Skeletal muscle cell (primary cell): ENCODE measurements at places on chromosomes 13 and 19.
A peak's percentile ranks its signal among the peaks of the same experiment; 100 is the strongest.

- DNase-seq = no peak
These were observed 22.8 kb downstream of the ERICH6B start for GRCh38 chr13:45592758-45593157.

- no peak for DNase-seq
These were observed 192.2 kb downstream of the PCDH17 start for GRCh38 chr13:57823704-57824103.

- DNase-seq = no peak
These were observed 1.9 kb downstream of the CCNP start for GRCh38 chr19:40224342-40225150.

DNA sequence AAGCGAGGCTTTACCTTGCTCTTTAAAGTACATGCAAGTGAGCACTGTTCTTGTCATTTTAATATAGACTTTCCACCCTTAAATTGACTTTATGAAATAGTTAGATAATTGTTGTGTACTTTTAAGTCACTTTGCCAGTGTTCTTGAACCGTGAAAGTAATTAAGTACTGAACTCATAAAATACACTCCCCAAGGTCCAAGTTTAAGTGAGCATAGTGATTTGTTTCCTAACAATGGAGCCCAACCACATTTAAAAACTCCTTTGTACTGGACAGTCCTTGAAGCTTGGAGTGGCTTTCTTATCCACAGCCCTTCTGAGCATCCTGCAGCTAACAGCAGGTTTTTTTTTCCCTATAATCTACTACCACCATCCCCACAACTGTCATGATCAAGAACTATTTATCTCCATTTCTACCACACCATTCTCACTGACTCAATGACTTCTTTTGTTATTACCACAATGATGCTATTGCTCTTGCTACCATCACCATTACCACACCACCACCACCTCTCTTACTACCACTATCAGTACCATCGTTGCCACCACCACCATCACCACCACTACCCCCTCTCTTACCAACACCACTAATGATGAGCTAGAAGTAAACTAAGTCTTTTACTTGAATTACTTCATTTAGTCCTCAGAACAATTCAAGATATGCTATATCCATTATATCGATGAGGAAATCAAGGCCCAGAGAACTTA is 452.6 kb downstream of the DIAPH3 start:
- DNase-seq = no peak

GRCh38 chr19:5472286-5472685 is 17.1 kb downstream of the ZNRF4 start:
- DNase-seq = no peak

- no peak for DNase-seq
These were observed 300.5 kb downstream of the NALCN start for GRCh38 chr13:101115762-101116171.

DNA sequence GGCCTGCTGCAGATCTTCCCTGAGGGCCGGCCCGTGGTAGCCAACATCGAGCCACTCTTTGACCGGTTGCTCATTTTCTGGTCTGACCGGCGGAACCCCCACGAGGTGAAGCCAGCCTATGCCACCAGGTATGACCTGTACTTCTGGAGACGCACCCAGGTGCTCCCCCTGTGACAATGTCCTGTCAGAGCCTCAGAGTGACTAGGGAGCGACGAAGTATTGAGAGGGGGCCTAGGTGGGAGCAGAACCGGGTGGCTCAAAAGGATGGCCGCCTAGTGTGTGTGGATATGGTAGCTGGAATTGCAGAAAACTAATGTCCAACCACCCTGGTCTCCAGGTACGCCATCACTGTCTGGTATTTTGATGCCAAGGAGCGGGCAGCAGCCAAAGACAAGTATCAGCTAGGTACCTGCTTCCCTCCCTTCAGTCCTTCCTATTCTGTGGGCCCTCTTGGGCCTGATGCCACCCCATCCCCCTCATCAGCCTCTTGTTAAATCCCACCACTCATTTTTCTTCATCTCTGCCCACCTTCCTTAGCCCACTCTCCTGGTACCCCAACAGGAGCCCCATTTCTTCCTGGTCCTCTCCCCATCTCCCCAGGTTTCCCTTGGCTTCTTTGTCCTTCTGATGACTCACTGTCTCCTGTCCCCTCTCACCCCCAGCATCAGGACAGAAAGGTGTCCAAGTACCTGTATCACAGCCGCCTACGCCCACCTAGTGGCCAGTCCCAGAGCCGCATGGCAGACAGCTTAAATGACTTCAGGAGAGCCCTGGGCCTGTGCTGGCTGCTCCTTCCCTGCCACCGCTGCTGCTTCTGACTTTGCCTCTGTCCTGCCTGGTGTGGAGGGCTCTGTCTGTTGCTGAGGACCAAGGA is 8.4 kb downstream of the EGLN2 start:
- no peak for DNase-seq

DNA sequence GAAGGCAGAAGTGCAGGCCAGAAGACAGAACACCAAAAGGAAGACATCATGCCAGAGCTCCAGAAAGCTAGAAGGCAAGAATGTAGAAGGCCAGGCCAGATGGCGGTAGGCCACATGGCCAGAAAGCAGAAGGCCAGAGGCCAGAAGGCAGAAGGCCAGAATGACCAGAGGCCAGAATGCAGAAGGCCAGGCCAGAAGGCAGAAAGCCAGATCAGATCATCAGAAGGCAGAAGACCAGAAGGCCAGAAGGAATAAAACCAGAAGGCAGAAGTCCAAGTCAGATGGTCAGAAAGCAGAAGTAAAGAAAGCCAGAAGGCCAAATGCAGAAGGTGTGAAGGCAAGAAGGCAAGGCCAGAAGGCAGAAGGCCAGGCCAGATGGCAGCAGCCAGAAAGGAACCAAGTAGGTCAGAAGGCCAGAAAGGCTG is 185.0 kb downstream of the TUBA3C start:
- no peak for DNase-seq

GRCh38 chr13:99959540-99960230 is 11.9 kb downstream of the ZIC5 start:
- no peak for DNase-seq

GRCh38 chr19:32224371-32225244 is 120.8 kb upstream of the ZNF507 start:
- DNase-seq = no peak

DNA sequence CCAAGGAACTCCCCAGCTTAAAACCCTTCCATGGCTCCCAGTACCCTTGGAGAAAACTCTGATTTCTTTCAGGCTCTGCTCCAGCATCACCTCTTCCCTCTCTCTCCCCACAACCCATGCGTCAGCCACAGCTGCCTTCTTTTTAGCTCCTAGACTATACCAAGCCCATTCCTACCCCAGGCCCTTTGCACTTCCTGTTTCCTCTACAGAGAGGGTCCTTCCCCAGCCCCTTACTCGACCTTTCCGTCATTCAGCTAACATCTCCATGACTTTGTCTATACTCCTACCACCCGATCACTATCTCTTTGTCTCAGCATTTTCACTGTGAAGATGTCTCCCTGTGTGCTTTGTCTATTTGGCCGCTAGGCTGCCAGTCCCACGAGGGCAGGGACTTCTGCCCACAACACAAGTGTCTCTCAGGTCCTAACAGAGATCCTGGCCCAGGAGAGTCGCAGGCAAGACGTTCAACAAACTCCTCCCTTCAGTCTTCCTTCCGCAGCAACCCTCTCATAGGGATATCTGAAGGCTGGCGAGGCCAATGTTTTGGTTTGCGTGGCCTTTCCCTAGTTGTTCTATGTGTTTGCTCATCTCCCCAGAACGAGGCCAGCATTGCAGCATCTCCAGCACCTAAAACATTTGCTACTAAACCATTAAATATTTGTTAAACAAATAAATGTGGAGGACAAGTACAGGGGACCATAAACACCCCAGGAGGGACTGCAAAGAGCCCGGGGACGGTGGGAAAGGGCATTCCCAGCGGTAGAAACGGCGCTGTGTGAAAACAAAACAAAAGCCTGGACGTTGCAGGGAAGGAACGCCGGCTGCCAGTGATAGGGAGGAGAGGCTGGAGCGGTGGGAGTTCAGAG is 816 bp downstream of the CCNP start:
- DNase-seq = peak; percentile 12

DNA sequence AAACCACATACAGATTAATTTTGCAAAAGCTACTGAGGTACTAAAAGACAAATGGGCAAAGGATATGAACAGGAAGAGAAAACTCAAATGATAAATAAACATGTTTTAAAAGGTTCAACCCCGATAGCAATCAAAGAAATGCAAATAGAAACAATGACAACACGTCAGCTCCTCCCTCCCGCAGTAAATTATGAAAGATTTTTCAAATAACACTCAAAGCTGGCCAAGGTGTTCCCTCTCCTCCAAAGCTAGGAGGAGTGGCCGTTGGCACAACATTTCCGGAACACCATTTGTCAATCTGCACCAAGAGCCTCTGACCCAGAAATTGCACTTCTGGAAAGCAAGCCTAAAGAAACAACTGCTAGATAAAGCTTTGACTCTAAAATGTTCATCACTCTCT is 28.3 kb downstream of the INSR start:
- DNase-seq = no peak

GRCh38 chr13:29227576-29227975 is 367.9 kb downstream of the SLC7A1 start:
- DNase-seq = no peak

- DNase-seq = no peak
These were observed 44.8 kb downstream of the SIPA1L3 start for GRCh38 chr19:37951816-37952210.

GRCh38 chr13:50149214-50149613 is 134.0 kb downstream of the KCNRG start:
- no peak for DNase-seq

GRCh38 chr13:99386911-99387788 is 80.0 kb upstream of the GPR183 start:
- DNase-seq = no peak

GRCh38 chr19:4059891-4060620 is 6.6 kb downstream of the ZBTB7A start:
- no peak for DNase-seq

- DNase-seq = no peak
These were observed 128.9 kb upstream of the RXFP2 start for GRCh38 chr13:31610270-31610998.

DNA sequence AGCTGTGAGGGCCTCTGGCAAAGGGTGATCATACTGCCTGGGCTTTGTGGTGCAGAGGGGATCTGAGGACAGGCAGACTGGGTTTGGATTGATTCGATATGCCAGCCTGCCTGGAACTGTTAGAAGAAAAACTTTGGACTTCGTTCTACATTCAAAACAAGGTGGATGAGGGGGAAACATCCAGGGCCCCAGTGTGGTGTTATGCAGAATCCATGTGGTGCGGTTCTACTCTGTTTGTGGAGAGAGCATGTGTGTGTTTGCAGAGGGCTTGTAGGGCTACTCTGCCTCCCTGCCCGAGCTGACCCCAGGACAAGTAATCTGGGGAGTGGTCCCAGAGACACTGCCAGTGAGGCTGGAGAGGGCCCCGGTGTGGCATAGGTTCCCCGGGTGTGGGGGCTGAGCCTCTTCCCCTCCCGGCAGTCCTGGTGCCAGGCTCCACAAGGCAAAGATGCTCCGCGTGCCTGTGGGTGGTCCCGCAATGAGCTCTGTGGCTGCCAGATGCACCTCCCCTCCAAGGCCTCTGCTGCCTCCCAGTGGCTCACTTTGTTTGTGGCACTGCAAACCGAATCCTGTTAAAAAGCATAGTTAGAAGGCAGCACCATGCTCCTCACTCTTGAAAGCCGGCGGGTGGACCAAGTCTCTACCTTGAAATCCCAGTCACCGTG is 22.3 kb upstream of the TFDP1 start:
- peak; percentile 41 for DNase-seq

DNA sequence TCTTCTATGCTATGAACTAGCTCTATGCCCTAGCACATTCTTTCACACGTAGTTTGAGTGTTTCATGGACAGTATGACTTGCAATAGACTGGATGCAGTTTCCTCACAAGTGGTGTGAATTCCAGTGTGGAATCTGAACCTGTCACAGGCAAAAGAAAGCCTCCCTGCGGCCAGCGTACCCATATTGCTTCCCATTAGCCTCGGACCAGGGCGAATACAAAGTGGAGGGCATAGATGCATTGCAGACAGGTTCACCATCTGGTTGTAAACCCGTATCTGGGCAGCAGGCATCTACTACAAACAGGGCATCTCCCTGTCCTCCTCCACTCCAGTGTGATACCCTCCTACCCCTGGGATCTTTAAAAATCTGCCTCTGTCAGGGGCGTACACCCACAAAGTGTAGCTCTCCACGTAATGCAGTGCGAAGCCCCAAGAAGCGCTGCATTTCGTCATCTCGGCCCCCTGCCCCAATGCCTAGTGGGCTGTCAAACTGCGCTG is 1.4 kb upstream of the CIC start:
- DNase-seq = no peak

- no peak for DNase-seq
These were observed 30.1 kb downstream of the TPP2 start for GRCh38 chr13:102626928-102627327.
